A172 (cell line): ENCODE measurements at places on chromosomes 11 and 22. TPM values are rescaled to one million over a fixed set of nuclear protein-coding genes. Genes with fewer than 3 reads are reported as not detected.

- DNase-seq = no peak
These were observed 29.5 kb downstream of the C11orf58 start for GRCh38 chr11:16767957-16768356.

GRCh38 chr22:38262051-38262795, 10.6 kb downstream of the TMEM184B start:
- DNase-seq = no peak

DNA sequence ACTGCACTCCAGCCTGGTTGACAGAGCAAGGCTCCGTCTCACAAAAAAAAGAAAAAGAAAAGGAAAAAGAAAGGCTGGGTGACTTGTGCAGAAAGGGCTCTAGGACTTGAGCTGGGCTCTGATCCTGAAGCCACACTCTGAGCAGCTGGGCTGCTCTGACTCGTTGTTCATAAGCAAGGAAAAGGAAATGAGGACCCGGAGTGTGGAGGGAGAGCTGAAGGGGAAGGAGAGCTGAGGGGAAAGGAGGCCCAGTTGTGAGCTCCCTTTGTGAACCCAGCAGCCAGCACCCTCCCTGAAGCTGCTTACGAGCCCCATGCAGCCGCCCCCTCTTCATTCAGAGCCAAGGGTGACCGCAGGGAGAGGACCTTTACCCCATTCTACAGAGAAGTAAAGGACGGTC, 12.3 kb upstream of the SH3BP1 start:
- no peak for DNase-seq

- no peak for DNase-seq
These were observed 2.0 kb upstream of the PIWIL3 start for GRCh38 chr22:24776525-24776924.

GRCh38 chr11:70504246-70505020, 106.1 kb downstream of the CTTN start:
- no peak for DNase-seq

The C1QTNF4 gene
- not detected in 2 replicates for total RNA-seq

- DNase-seq = no peak
These were observed 614 bp downstream of the ANO3 start for GRCh38 chr11:26332572-26332915.

The OR10D3 gene
- total RNA-seq = not detected in 2 replicates

The OR56B4 gene
- not detected in 2 replicates for total RNA-seq

The NRIP3 gene
- total RNA-seq = 24.9 and 28.1 TPM in 2 replicates

DNA sequence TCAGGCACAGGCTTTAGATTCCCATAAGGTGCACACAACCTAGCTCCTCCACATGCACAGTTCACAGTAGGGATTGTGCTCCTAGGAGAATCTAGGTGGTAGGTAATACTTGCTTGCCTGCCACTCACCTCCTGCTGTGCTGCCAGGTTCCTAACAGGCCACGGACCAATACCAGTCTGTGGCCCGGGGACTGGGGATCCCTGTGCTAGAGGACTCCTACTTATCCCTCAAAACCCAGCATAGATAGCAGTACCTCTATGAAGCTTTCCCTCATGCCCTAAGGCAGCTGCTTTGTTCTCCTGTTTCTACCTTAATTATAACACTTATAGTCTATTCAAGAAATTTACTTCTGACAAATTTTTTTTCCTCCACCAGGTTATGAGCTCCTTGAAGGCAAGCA, 36.7 kb downstream of the ARHGAP20 start:
- no peak for DNase-seq

The MRGPRX3 gene
- total RNA-seq = not detected in 2 replicates

The PITPNM1 gene
- 27.0 and 29.9 TPM in 2 replicates for total RNA-seq

The C22orf23 gene
- total RNA-seq = 0.10 TPM in 1 of 2 replicates, not detected in the other

GRCh38 chr22:28922540-28923244, 39.3 kb downstream of the ZNRF3 start:
- no peak for DNase-seq

The TMEM45B gene
- total RNA-seq = not detected in 2 replicates

DNA sequence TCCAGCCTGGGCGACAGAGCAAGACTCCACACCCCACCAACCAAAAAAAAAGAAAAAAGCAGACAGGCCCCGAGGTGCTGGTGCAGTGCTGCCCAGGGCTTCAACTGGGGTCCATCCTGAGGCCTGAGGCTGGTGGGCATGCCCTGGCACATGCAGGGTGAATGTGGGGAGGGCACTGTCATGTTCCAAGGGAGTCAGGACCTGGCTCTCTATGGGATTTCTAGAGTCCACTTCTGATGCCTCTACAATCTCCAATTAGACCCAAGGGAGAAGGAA, 10.1 kb downstream of the CENPM start:
- DNase-seq = no peak

DNA sequence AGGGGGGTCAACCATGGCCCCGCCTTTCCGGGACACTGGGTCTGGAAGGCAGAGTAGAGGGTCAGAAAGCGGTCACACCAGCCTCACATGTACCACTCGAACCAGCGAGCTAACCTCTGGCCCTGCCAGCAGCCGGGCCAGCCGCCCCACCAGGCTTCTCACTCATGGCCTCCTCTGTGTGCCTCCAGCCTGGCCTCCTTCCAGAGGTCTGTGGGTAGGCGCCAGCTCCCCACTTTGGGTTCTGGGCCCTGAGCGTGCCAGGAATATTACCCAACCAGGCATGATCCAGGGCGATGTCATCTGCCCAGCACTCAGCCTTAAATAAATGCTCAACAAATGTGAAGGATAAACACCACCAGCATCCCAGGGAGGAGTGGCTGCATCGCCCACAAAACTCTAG, 5.8 kb downstream of the SCUBE1 start:
- DNase-seq = no peak

The CECR2 gene
- not detected in 2 replicates for total RNA-seq

- DNase-seq = peak; percentile 42
These were observed 547 bp downstream of the UVRAG start for GRCh38 chr11:75815345-75816168.

DNA sequence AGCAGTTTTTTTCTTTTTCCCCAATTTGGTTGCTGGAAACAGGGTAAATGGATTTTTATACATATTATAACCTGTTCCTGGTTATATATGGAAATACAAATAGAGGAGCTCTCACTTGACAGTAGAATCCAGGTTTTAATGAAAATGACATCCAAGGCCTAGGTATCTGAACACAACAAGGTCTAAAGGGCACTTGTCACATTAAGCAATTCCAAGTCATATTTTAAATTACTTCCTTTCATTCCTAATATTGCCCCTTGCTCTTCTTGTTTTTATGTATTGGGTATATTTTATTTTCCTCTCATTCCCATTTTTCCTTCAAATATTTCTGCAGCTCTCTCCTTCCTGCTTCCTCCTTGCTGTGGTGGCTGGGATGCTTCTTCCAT, 27.1 kb downstream of the CTNND1 start:
- no peak for DNase-seq

- no peak for DNase-seq
These were observed 31.2 kb downstream of the CCDC83 start for GRCh38 chr11:85886089-85887056.

DNA sequence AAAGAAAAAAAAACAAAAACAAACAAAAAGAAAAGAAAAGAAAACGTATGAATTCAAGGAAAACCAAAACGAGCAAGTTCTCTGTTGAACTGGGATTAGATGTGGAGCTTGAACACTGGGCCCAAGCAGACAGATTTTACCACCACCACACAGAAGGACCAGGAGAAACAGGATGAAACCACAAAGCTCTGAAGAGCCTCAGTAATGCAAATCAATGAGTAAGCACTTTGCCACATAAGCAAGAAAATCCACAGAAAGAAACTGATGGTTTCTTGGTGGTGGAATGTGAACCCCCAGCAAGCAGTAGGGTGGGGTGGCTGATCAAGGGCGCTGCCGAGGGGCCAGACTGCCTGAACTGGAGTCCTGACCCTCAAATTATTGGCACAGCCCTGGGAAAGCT, 50.9 kb upstream of the NFRKB start:
- DNase-seq = no peak

DNA sequence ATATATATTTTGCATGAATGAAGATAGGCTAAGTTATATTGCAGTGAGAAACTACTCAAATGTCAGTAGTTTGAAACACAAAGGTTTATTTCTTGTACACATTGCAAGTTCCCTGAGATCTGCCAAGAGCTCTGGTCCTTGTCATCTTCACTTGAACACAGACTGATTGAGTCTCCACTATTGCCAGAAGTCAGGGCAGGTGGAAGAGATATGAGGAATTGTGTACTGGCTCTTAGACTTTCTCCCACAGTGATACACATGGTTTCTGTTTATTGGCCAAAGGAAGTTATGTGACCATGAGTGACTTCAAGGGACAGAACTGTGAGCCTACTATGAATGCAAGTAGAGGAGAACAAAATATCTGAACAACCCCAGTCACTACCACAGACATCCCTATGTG, 44.2 kb downstream of the PPFIBP2 start:
- no peak for DNase-seq

DNA sequence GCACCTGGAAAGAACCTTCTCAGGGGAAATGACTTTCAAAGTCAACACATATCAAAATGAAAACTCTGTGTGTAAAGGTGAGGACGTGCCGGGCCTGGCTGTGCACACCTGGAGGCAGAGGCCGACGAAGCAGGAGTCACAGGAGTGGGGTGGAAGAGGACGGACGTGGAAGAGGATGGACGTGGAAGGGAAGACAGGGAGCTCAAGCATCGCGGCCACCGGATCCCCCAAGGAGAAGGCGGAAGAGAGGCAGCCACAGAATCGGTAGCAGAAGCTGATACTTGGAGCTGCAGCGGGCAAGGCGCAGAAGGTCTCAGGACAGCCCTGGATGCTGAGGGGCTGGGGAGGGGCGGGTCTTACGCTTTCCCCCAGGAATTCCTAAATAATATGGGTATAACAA, 519.8 kb downstream of the BRD1 start:
- DNase-seq = no peak

DNA sequence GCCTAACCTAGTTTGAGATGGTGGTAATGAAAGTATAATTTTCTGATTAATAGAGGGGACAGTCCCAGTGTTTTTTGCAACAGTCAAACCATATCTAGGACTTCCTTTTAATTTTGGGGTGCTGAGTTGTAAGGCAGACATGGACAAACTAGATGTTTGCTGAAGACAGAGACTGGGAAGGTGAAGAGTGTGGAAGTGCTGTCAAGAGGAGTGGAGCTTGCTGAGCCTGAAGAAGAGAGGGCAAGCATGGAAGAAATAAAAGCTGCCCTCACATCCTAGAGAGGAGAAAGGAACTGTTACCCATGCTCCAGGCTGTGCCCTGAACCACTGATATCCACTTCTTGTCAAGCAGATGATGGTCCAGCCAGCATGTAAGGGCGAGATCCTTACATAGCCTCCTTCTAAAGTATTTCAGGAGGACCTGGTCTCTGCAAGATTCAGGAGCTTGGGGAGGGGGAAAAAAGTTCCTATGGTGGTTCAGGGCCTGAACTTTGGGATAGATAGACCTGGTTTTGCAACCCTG, 51.4 kb downstream of the PRR5L start:
- no peak for DNase-seq

- no peak for DNase-seq
These were observed 6.2 kb downstream of the SC5D start for GRCh38 chr11:121298774-121299173.

The TLCD5 gene
- 7.1 and 7.3 TPM in 2 replicates for total RNA-seq

The TPH1 gene
- total RNA-seq = not detected in 2 replicates

The DTX4 gene
- 0.12 and 0.21 TPM in 2 replicates for total RNA-seq

- no peak for DNase-seq
These were observed 174.1 kb downstream of the TTC28 start for GRCh38 chr22:28505416-28506149.

GRCh38 chr22:49077036-49077393, 750.7 kb downstream of the BRD1 start:
- DNase-seq = no peak

DNA sequence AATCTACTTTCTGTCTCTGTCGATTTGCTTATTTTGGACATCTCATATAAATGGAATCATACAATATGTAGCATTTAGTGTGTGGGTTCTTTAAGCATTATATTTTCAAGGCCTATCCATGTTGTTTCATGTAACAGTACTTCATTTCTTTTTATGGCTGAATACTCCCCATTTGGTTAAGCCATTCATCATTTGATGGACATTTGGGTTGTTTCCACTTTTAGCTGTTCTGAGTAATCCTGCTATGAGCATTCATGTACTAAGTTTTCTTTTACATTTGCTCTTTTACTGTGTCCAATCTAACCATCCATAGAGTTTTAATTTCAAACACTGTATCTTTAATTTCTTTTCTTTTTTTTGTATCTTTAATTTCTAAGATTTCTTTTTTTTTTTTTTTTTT, 55.6 kb upstream of the SPTBN2 start:
- no peak for DNase-seq

The PNPLA5 gene
- not detected in 2 replicates for total RNA-seq

DNA sequence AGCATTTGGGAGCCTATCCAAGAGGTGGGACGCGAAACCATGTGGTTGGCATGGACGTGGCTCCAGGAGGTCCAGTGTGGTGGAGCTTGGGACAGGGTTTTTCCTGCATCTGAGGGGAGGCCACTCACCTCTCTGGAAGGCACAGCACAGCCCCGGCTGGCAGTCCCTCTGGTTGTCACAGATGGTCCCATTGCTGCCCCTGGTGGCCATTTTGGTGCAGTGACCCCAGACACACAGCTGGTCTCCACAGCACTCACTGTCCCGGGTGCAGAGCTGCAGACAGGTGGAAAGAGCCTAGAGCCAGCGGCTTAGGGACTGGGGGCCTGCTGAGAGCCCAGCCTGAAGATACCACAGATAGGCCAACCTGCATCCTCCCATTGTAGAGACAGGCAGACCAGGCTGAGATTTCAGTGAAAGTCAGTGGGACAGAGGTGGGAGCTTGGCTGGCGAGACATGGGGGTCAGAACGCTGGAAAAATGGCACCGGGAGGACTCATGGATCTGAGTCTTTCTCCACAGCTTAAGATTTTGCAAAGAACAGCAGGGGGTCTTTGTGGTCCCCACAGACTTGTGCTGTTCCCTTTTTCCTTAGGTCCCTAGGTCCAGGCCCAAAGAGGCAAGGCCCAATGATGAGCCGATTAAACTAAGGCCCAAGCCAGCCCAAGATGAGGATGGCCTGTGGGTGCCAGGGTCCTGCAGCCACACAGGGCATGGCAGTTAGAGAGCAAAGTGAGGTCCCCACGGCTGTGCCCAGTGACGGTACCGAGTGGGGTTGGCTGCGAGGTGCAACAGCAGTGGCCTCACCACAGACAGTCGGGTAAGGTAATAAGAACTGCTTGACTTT, 41.4 kb downstream of the DKK3 start:
- DNase-seq = peak; percentile 72

The FREY1 gene
- total RNA-seq = 0.24 and 0.26 TPM in 2 replicates

- no peak for DNase-seq
These were observed 13.6 kb upstream of the SLC25A18 start for GRCh38 chr22:17549655-17550054.

The PTPRJ gene
- total RNA-seq = 15.2 and 15.8 TPM in 2 replicates

- DNase-seq = no peak
These were observed 6.0 kb upstream of the MAPK11 start for GRCh38 chr22:50276143-50276542.

- DNase-seq = no peak
These were observed 20.1 kb downstream of the SERPIND1 start for GRCh38 chr22:20793748-20794649.

The SCARF2 gene
- total RNA-seq = 38.2 and 46.6 TPM in 2 replicates

DNA sequence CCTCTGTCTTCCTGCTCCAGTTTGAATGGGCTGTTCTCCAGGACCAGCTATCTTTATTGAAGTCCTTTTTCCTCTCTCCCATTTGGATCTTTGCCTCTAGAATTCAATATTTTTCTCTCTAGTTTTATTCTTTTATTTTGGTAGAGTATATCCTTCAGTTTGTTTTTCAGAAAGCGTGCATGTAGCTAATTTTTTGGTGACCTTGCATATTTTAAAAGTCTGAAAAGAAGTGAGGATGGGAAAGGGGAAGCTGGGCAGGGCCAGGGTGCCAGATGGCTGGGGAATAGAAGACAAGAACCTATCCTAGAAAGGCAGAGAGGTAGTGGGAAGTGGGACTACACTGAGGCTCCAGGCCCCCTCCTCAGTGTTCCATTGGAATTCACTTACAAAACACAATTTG, 95.0 kb upstream of the ZBED5 start:
- no peak for DNase-seq

GRCh38 chr22:25747245-25747944, 5.4 kb downstream of the MYO18B start:
- peak; percentile 97 for DNase-seq
